Stimulated activated CD8-positive, alpha-beta memory T cell treated with anti-CD3 and anti-CD28 coated beads, Interleukin-15, amount 100 ng/mL, for 24 hours (primary cell): ENCODE measurements at places on chromosomes 3 and 15.

DNA sequence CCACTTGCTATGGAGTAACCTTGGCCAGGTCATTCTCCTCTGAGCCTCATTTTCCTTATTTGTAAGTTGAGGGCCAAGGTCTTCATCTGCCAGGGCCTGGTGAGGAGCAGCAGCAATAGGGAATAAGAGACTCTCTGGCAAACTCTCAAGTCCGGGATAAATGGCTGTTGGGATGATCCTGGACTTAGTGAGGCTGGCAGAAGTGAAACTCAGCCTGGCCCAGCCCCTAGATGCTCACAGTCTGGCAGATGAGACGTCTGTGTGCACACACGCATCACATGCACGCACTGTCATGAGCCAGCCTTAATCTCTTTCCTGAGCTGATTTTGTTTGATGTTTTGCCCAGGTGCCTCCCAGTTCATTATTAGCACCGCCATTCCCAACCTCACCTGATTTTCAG lies 26.8 kb downstream of the SLC6A6 start:
- DNase-seq, result no peak

DNA sequence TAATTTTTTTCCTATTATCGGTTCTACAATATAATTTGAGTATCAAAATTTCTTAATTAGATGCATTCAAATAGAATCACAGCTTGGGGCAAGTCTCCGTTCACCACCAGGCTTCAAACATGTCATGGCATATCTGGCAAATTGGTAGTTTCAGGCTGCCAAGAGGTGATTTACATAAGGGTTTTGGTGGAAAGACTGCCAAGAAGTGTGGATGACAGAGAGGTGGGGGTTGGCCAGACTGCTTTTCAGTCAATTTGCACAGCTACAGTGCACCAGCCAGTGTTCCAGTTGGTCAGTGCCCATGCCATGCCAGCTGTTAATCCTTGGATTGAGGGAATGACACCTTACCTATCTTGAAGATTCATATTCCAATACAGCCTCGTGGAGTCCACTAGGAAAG lies 8.4 kb upstream of the GSK3B start:
- no peak for DNase-seq

GRCh38 chr3:52198643-52199608 lies 966 bp downstream of the ALAS1 start:
- no peak for DNase-seq

DNA sequence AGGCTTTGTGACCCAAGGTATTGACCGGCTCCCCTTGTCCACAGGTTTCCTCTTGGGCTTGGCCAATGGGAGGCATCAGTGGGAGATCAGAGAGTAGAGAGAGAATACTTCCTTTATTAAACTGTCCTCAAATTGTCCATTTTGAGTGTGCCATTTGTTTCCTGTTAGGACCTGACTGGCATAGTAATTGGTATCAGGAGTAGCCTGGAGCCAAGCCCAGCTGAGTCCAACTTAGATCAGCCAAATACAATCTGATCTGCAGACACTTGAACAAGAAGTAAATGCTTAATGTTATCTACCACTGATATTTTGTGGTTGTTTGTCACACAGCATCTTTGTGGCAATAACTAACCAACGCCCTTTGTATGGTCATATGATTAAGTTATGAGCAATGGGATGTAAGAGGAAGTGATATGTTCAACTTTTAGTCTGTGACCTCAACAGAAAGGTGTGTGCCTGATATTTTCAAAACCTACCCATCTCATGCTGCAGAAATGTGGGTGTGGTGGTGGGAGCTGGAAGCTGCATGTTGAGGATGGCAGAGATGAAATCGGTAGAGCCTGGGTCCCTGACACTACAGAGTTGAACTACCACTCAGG lies 13.3 kb downstream of the MYD88 start:
- DNase-seq, result no peak

GRCh38 chr3:38967693-38967989 lies 84.1 kb downstream of the SCN11A start:
- no peak for DNase-seq

DNA sequence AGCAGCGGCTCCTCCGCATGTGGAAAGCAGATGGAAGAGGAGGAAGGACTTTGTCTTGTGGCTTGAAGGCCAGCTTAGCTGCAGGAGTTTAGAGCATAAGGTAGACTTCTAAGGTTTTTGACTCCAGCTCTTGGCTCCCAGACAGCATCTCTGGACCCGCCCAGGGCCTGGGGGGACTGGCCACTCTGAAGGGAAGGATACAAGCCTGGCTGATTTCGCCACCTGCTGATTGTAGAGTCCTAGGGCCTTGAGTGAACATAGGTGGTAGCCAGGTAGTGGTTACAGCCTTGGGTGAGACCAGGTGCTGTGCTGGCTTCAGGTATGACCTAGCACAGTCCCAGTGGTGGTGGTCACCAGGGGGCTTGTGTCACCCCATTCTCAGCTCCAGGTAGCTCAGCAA lies 48.4 kb upstream of the RPL35A start:
- no peak for DNase-seq

DNA sequence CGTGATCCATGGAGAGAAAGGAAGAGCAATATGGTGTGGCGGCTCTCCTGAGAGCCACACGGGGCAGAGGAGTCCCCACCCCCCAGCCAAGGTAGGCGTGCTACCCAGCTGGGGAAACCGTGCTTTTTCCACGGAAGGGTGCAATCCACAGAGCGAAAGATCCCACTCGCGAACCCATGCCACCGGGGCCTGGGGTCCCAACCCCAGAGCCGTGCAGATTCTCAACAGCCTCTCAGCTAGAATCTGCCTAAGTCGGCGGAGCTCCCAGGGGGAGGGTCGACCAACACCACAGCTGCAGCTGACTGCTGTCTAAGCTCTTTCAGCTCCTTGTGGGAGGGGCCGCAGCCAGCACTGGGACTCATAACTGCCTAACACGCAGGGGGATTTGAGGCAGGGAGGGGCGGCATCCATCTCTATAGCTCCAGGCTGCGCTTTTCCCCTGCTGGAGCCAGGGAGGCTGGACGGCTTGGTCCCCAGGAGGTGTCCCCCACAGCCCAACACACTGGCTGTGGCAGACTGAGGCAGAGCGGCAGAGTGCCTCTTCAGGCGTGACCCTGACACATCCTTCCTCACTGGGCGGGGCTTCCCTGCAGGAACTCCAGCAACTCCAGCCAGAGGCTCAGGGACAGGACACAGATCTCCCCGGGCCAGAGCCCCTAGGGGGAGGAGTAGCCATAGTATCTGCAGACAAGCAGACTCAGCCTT lies 107.6 kb upstream of the ZBTB20 start:
- DNase-seq, result no peak

GRCh38 chr3:97885931-97886824 lies 64.4 kb downstream of the CRYBG3 start:
- DNase-seq, result no peak

DNA sequence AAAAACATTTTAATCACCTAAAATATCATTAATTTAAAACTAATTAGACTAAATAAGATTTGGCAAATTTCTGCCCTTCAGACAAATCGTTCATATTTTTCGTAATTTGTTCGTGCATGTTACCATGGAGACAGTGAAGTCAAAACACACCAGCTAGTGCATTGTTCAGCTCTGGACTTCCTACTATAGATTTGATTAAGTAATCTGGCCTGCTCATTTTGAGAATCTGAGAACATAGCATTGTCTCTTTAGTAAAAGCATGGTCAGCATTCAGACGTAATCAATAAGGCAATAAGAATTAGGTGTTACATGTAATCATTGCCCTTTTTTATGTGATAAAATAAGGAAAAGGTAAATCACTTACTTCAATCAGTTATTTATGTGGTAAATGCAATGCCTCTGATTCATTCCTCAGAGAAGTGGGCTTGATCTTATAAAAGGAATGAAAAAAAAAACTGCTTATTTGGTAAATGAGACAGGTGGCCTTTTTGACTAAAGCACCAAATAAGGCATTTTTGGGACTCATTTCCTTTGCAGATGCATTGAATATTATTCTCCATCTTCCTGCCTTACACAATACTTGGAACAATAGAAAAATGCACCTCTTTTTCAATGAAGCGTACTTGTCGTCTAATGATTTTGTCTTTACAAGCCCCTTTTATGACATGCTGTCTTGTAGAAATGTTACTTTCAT lies 84.5 kb upstream of the FNDC3B start:
- DNase-seq, result no peak

DNA sequence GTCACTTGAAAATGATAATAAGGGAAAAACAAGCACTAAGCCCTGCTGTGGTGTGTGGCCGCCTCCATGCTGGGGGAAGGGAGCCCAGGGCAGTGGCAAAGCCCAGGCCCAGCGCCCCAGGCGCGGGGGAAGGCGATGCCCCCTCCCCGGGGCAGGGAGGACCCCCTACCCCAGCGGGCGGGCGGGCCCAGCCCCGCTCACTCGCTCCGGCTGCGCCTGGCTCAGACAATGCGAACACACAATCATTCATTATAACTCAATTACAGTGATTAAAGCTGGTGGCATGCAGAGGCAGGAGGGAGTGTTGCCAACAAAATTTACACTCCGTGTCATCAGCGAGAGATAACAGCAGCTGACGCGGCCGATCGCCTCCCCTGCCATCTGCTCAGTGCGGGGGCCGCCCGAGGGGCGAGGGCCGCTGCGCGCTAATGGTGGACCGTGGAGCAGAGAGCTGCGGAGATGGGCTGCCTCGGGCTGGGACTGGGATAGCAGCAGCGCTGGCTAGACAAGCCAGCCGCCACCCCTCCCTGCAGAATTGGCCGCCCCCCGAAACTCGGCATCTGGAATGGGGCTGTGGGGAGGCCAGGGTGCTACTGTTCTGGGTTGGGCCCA lies 64.1 kb downstream of the TLE3 start:
- no peak for DNase-seq

DNA sequence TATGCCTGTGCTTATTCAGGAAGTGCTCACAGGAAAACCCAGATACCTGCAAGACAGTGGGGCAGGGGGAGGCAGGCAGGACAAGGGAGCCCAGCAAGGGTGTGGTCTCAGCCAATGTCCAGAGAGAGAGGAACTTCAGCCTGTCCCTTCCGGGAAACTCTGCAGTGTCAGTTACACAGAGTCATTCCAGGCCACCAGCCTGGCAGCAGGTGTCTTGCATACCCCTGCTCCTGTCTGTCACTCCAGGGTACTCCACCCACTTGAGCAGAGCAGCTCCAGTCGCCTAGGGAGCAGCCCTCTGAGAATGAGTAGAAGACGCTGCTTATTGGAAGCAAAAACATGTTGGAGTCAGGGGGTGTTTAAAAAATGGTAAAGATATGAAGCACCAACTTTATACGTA lies 431.2 kb upstream of the RGMA start:
- DNase-seq, result no peak

DNA sequence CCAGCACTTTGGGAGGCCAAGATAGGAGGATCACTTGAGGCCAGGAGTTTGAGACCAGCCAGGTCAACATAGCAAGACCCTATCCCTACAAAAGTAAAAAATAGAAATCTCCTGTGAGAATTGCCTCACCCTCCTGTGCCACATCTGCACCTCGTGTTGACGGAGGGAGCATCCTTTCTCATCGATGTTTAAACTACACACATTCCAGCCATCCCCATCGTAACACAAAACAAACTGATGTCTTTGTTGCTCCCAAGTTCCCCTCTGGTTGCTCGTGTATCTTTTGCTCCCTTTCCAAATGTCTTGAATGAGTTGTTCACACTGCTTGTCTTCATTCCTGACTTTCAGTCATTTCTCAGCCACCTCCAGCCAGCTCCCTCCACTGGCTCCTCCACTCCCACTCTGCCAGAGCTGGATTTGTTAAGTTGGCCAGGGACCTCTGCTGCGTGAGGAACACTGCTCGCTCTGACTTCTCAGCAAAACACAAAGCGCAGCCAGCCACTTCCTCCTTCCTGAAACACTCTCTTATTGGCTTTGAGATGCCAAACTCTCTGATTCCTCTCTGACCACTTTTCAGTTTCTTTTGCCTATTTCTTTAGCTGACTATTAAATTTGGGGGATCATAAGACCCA lies 53.6 kb upstream of the ATP13A3 start:
- no peak for DNase-seq

GRCh38 chr3:188389711-188390342 lies 235.9 kb downstream of the LPP start:
- DNase-seq, result no peak

GRCh38 chr3:122349171-122349570 lies 24.1 kb downstream of the CSTA start:
- no peak for DNase-seq
